Activated CD4-positive, alpha-beta T cell treated with anti-CD3 and anti-CD28 coated beads, Interleukin-2, amount 10 ng/mL, durations not matched to agents 24 days and 14 days (primary cell): ENCODE measurements at places on chromosomes 6 and 20.
A peak's percentile ranks its signal among the peaks of the same experiment; 100 is the strongest.

DNA sequence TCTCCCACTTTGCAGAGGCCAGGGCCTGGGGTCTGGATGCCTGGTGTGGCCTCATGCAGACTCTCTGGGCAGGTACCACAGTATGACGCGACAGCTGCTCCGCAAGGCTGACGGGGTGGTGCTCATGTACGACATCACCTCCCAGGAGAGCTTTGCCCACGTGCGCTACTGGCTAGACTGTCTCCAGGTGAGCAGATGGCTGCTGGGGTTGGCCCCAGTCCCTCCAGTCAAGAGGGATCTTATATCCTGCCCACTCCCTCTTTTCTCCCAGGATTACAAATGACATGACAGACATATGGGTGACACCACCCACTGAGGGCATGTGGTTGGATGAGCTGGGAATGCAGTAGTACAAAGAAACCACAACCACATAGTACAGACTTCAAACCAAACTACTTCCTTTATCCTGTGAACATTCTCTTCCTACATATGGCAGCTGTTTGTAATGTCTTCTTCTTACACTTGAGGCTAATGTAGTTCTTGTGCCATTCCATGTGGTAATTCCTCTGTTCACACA is 29.9 kb downstream of the RAB44 start:
- no peaks in the 10 kb centered on the region for H3K36me3 ChIP-seq
- peaks cover 36% of the 10 kb centered on the region for H3K4me1 ChIP-seq
- peak; percentile 75 for DNase-seq
- H3K4me3 ChIP-seq: no peak overlapping the region
- H3K27me3 ChIP-seq: peaks cover 2% of the 10 kb centered on the region
- peak overlapping the region; percentile 49 for H3K27ac ChIP-seq

DNA sequence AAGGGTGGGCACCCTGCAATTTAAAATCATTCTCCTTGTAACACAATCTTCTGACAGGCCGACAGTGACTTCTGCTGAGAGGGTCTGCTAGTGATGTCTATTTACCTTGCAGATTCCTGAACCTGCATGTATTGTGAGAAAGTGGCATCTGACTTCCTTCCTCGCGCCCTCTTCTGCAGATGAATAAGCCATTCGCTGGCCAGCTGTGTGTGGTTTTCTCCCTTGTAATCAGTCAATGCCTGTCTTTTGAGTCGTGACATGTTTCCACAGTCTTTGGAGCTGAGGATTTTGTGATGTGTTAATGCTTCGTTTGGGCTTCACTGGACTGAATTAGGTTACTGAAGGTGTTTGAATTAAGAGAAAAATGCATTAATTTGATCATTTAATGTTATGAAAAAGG is 125.3 kb downstream of the GRM1 start:
- H3K4me1 ChIP-seq: no peaks in the 10 kb centered on the region
- no peak overlapping the region for H3K27ac ChIP-seq
- H3K27me3 ChIP-seq: no peaks in the 10 kb centered on the region
- DNase-seq: no peak

DNA sequence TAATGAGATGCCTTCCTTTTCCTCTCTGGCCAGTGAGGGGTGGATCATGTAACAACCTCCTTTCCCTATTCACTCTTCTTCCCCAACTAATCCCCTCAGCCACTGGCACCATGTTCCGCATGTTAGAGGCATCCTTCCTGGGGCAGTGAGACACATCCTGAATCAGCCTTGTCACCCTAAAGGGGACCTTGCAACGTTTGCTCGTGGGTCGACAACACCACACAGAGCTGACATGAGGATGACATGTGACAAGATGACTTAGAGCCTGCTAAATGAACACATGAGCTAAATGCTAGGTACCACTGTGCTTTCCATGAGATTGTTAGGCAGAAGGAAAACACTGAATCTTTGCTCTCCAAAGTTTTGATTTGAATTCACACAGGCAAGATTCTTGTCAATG is 129.2 kb downstream of the ATXN1 start:
- H3K36me3 ChIP-seq: peaks cover 53% of the 10 kb centered on the region
- no peak for DNase-seq
- no peak overlapping the region for H3K4me3 ChIP-seq
- H3K4me1 ChIP-seq: peaks cover 39% of the 10 kb centered on the region

GRCh38 chr6:119313937-119314884 is 35.4 kb downstream of the MAN1A1 start:
- peaks cover 71% of the 10 kb centered on the region for H3K4me1 ChIP-seq
- no peaks in the 10 kb centered on the region for H3K27me3 ChIP-seq
- peaks cover 22% of the 10 kb centered on the region for H3K36me3 ChIP-seq
- H3K27ac ChIP-seq: peak overlapping the region; percentile 98
- H3K4me3 ChIP-seq: peak overlapping the region; percentile 81
- peak; percentile 83 for DNase-seq

- H3K27me3 ChIP-seq: no peaks in the 10 kb centered on the region
- no peak overlapping the region for H3K4me3 ChIP-seq
- peaks cover 30% of the 10 kb centered on the region for H3K4me1 ChIP-seq
These were observed 17.9 kb downstream of the RNF24 start for GRCh38 chr20:3997446-3997845.

DNA sequence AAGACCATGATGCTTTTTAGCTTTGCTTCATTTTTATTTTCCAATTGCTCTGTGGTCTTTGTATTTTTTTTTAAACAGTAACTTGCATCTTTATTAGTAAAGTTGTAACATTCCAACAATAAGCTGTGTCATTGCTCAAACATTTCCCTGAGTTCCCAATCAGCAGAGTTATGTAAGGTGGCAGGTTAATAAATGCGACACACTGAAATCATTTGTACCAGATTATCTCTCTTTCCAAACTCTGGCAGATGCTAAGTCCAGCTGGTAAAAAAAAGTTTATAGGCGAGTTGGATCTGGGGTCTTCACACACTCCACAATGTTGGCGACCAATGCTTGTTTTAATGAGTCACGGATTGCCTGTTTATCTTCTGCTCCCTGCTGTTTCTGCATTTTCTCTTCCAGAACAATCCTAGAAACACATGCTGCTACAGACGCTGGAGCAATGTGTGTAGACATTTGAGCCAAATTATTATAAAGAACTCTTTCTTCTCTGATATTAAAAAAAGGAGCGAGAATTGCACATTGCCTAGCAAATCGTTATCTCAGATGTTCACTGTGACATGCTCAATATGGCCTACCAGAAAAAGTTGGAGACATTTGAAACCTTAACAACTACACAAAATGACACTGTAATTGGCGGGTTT is 113.6 kb upstream of the IFNGR1 start:
- H3K4me1 ChIP-seq: no peaks in the 10 kb centered on the region
- H3K27me3 ChIP-seq: peaks cover 51% of the 10 kb centered on the region
- DNase-seq: no peak
- no peak overlapping the region for H3K4me3 ChIP-seq
- H3K27ac ChIP-seq: no peak overlapping the region

- no peak overlapping the region for H3K27ac ChIP-seq
- H3K36me3 ChIP-seq: no peaks in the 10 kb centered on the region
- no peak for DNase-seq
These were observed 6.6 kb upstream of the SPO11 start for GRCh38 chr20:57323034-57323433.

GRCh38 chr20:54092021-54092420 is 21.6 kb upstream of the BCAS1 start:
- H3K27me3 ChIP-seq: peaks cover 14% of the 10 kb centered on the region
- DNase-seq: no peak
